ENCODE measurements at places on chromosomes 16 and 17.

GRCh38 chr16:72313903-72314302, 141.9 kb upstream of the PMFBP1 start:
- DNase-seq: no peak

GRCh38 chr16:3012828-3013420, at the start of gene CLDN9:
CLDN9 (plus strand) TSS chr16:3012923; CDS start chr16:3013363, 440 bp downstream.
- DNase-seq: no peak

DNA sequence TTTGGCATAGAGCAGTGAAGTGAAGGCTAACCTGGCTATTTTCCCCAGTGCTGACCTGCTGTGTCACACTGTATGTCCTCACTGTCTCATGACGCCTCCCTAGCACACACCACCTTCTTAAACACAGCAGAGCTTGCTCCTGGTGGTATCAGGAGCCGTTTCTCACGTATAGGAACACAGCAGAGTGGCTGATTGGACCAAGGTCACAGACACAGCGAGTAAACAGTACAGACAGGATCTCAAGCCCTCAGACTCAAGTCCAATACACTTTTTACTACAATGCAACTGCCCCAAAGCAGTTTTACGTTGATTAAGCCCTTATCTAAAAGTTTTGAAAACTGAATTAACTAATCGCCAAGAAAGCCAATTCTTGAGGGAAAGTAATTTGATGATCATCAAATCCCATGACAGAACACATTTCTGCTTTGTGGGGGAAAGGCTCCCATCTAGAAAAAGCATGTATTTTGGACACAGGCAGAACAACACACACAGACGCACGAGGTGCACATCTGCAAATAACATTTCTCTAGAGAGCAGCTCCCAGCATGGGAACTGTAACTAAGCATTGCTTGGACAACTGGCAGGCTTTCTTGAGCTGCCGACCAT, 15.2 kb downstream of the ARHGAP17 start:
- DNase-seq: no peak

DNA sequence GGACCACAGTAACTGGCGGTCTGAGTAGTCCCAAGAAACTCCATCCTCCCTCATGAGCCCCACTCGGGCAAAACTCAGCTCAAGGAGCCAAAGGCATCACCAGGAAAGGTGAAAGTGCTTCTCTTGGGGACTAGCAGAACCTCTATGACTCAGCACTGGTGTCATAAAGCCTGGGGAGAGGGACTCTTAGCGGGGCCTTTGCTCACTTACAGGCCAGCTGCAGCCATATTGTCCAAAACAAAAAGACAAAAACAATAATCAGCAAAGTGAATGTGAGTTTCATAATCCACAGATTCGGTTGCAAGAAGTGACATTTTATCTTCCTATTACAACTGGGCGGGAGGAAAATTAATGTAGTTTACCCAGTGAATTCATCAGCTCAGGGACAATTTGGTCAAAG, at the start of gene TEKT5:
Gene TEKT5 (minus strand): TSS at position 101 of the 400 bp plus-strand sequence. CDS start 57 bp downstream, at position 44.
- DNase-seq: no peak

- DNase-seq: no peak
These were observed 908 bp upstream of the CLUH start for GRCh38 chr17:2712300-2713043.

DNA sequence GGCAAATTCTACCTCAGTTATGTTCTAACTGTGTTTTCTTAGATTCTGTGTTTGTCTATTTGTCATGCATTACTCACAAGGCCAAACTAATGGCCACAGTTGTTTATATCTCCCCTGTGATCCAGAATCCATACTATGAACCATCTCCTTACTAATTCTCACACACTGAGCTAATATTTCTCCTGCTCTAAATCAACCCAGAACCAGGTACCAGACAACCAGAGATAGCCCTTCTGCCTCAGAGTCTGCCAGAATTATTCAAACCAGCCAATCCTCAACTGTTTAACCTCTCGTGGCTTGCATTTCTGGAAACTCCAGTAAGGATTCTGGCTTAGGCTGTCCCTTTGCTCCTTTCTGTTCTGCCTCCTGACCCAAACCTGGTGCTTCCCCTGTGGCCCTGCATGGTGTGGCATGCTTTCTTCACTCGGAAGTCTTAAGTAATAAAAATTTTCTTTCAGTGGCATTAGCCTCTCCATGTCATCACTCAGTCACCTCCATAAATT, 59.4 kb downstream of the EFCAB5 start:
- no peak for DNase-seq

GRCh38 chr17:58447039-58447975, 30.0 kb upstream of the RNF43 start:
- peak; percentile 6 for DNase-seq

Data from skin of body (tissue), 3 donors.